ENCODE measurements at places on chromosomes 2 and 18. TPM values are rescaled to one million over a fixed set of nuclear protein-coding genes. Genes with fewer than 3 reads are reported as not detected.

Gene WBP1
- 63.1 TPM for total RNA-seq

Gene FEZ2
- total RNA-seq = 39.3 TPM

Gene METAP1D
- 8.8 TPM for total RNA-seq

Gene POLR1A
- 17.2 TPM for total RNA-seq

Gene STAT4
- 9.1 TPM for total RNA-seq

Gene GMCL1
- 13.0 TPM for total RNA-seq

DNA sequence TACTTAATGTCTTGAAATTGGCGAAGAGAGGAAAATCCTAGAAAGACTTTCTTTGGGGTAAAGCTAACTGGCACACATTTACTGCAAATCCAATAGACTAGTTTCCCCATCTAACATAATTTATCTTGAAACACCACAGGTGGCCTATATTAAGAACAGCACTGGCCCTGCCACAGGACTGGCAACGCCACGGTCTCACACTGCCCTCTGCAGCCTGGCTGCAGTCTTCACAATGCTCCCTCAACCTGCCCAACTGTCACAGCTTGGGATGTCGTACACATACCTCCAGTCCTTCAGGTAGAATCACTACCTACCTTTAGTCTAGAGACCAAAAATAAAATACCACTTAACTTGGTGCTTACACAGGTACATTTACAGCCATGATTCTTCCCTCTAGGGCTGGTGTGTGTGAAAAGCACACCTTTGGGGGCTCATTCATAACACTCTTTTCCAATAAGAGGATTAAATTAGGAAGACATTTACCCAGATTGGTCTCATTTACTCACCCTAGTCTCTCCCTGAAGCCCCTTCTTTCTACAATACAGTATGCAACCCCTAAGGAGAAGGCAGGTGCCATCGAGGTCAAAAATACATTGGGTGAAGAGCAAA is 222.2 kb downstream of the C1D start:
- no peak for DNase-seq

DNA sequence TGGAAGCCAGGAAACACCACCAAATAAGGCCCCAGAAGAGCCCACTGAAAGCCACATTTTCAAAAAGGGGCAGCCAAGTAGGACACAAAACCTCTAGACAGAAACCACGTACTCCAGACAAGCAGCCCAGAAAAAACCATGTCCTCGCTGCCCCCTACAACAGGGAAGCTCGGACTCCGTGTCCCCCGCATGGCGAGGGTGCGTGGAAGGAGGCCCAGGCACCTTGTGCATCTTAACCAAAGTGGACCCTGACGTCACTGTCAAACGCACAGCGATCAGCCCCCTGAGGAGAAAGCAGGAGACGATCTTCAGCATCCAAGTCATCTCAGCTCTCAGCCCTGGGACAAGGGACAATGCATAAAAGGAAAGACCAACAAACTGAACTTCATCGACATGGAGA is 168.4 kb downstream of the EIPR1 start:
- no peak for DNase-seq

DNA sequence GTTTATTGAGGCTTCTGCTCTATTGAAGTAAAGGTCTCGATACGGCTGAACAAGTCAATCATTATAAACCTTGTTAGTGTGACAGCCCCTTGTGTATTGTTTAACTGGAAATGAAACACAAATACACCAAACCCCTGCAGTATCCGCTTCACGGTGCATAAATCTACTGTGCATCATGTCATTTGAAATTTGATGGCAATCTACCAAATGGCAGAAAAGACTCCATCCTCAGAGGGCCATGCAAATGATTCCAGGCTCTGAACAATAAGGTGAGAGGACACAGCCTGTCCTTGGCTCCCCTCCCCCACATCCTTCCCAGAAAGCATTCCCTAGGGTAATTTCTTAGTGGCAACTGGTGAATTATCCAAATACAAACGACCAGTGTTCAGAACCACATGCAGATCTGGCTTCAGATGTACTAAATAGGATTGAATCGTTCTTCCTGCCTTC is 80.6 kb downstream of the ADCYAP1 start:
- DNase-seq = no peak

DNA sequence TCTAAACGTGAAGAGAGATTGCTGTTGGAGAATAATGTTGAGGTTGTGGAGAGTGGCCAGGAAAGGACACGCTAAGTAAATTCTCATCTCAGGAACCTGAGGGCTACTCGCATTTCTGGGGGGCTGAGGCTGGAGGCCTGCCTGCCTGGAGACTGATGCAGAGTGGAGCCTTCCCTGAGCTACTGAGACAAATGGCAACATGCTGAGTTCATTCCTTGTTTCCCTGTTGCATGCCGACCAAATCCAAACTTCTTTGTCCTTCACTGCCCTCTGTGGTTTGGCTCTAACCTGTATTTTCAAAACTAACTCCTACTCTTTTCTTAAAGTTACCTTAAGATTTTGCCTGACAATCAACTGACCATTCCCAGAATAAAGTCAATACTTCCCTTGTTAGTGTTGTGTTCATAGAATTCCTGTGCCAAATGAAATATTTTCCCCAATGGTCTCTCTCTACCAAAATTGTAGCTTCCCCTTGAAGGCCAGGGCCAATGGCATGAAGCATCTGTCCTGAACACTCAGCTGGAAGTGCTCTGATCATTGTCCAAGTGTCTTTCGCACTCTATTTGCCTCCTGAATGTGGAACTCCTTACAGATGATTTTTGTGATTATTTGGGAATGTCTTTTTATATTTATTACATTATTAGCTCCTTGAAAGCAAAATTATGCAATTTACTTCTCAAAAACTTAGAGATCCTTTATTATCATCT is 1085.6 kb downstream of the SOCS6 start:
- DNase-seq = no peak

DNA sequence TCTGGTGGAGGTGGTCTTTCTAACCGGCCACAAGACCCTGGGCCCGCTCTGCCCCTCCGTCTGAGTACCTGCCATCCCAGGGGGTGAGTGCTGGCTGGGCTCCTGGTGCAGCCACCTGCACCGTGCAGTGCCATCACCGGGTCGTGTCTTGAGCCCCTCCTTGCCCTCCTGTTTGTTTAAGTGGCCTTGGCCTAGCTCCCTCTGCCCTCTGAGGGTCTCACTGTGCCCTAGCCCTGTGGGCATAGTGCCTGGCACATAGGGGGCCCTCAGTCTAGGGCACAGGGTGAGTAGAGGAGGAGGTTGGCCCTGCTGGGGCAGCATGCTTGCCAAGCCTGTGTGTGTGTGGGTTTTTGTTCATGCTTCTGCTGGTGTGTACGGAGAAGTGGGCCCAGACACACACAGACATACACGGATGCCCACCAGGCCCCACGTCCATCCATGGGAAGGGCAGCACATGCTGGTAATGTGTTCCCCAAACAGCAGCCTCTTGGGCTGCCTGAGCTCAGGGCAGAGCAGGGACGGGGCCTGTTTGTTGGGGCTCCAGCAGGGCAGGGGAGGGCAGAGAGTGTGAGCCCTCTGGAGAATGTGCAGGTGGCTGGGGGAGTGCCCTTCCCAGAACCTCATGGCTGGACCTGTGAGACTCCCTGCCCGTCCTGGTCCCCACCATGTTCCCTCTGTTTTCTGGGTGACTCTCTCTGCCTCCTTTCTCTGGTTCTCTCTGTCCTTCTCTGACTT is 94.6 kb downstream of the GLI2 start:
- DNase-seq = no peak

DNA sequence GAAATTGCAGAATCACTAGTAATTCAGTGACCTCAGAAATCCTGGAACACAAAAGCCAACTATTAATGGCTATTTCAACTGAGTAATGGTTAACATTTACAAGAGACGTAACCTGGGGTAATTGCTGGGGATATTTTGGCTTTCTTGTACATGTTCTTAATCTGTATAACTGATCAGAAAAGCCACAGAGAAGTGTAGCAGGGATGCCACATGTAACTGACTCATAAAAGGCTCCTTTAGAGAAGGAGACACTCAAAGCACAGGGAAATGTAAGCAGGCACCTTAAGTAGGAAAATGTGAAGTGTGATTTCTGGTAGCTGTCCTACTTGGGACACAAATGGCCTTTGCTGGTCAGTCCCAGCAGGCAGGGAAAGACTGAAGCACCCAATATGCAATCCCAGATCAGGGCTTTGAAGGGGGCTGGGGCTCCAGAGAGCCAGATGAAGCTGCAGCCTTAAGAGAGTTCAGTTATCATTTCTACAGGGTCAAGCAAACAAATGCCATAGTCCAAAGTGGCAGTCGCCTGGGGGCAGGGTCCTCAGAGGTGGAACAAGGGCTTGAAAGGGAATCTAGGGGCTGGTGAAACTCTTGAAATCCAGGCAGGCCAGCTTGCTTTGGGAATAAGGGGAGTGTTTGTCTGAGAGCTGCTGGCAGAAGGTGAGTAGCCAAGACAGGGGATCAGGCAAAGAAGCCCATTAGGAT is 7.2 kb upstream of the SPOPL start:
- no peak for DNase-seq

DNA sequence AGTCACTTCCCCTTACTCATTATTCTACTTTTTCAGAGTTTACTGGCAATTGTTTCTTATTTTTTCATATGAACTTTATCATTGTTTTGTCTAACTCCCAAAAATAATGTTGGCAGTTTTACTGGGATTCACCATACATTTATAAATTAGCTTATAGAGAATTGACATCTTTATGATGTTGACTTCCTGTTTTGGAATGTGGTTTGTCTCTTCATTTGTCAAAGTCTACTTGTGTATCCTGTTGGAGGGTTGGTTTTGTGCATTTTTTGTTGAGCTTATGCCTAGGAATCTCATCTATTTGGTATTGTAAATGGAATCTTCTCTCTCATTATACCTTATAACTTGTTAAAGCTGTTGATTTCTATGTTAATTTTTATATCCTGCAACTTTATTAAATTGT is 16.4 kb downstream of the EPC2 start:
- DNase-seq = no peak

- DNase-seq = no peak
Observed at GRCh38 chr18:62549755-62550154, 26.9 kb downstream of the ZCCHC2 start.

DNA sequence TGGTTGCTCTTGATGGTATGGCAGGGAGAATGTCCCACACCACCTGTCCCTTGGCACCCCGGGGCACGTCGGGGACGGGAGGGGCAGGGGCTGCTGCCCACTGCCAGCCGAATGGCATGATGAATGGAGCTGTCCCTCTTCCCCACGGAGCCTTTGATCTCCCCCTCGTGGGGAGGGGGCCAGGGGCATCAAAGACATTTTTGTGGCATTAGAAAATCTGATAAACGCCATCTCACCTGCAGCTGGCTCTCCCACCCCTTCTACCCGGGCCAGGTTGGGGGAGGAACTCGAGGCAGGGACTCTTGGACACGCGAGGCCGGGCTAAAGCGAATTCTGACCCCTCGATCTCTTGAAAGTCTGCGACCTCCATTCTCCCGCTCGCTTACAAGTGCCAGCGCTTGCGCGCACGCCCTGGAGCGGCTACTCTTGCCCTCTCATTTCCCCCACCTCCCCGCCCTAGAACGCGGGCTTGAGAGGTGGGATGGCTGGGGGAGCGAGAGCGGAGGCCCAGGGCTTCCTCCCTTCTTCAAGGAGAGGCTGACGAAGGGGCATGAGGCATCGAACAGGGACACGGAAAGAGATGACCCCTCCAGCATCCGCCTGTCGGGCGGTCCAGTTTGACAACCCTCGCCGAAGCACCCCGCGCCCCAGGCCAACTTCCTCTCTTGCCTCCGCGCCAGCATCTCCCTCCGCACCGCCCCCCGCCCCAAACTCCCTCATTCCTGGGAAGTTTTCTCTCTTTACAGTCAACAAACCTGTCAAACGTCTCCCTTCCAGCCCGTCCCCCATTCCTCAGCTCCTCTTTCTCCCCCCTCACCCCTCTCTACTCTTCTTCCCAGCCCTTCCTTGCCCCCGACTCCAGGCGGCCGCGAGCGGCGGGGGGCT is 692 bp upstream of the WNT6 start:
- DNase-seq = no peak

DNA sequence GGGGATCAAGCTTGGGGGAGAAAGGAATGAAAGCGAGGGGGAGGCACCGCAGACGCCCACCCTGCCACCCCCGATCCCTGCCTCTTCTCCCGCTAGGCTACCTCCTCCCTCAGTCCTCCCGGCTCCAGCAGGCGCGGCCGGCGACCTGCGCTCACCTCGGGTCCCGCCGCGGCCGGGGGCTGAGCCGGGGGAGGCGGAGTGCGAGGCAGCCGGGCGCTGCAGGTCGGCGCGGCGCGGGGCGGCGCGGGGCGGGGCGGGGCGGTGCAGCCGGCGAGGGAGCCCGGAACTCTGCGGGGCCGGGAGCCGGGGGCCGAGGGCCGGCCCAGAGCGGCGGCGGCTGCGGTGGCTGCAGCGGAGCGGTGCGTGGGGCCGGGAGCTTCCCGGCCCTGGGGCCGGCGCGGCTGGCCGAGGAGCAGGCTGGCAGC is 477 bp downstream of the ACVR1 start:
- no peak for DNase-seq

GRCh38 chr2:241459520-241459919 is 48.9 kb downstream of the STK25 start:
- DNase-seq = no peak

GRCh38 chr2:159539701-159540100 is 76.6 kb downstream of the BAZ2B start:
- no peak for DNase-seq

DNA sequence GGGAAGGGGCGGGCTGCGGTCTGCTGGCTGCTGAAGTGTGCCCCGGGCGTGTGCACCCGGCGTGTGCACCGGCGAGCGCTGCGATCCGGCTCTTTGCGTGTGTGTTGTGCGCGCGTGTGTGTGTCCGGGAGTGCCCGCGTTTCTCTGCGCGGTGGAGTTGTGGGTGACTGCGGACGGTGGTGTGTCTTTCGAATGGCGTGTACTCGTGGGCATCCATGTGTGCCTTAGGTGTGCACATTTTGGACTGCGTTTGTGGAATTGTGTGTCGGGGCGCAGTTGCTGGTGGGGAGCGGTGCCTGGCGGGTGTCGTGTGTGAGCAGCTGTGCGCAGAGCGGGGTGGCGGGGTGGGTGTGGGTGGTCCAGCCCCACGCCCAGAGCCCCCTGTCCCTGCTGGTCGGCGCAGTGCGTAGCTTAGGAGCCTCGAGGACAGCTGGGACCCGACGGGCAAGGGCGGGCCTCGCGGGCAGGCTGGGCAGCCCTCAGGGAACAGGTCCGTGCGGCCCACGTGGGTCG is 533 bp downstream of the HPCAL1 start:
- no peak for DNase-seq

- DNase-seq = no peak
Observed at GRCh38 chr2:61419129-61419528, 51.8 kb downstream of the USP34 start.

- DNase-seq = no peak
Observed at GRCh38 chr2:81235601-81236000, 931.0 kb upstream of the LRRTM1 start.

GRCh38 chr2:239114616-239115265 is 266.9 kb downstream of the TWIST2 start:
- no peak for DNase-seq

- DNase-seq = no peak
Observed at GRCh38 chr2:160918906-160919503, 241.2 kb upstream of the TANK start.

DNA sequence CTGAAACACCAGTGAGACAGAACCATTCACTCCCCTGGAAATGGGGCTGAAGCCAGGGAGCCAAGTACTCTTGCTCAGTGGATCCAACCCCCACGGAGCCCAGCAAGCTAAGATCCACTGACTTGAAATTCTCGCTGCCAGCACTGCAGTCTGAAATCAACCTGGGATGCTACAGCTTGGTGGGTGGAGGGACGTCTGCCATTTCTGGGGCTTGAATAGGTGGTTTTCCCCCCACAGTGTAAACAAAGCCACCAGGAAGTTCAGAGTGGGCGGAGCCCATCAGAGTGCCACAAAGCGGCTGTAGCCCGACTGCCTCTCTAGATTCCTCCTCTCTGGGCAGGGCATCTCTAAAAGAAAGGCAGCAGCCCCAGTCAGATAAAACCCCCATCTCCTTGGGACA is 292.8 kb downstream of the LNPK start:
- DNase-seq = no peak

- DNase-seq = no peak
Observed at GRCh38 chr18:40357536-40357935, 1597.5 kb upstream of the PIK3C3 start.
